ENCODE measurements at places on chromosomes 2 and 18.

GRCh38 chr2:168626647-168627046 lies 170.6 kb downstream of the CERS6 start:
- DNase-seq: no peak

GRCh38 chr2:9108210-9108967 lies 98.2 kb upstream of the ASAP2 start:
- DNase-seq: no peak

- no peak for DNase-seq
Measured at GRCh38 chr2:37558623-37559022, 112.8 kb downstream of the CDC42EP3 start.

GRCh38 chr18:8654503-8655451 lies 45.5 kb downstream of the RAB12 start:
- no peak for DNase-seq

- DNase-seq: no peak
Measured at GRCh38 chr2:2321200-2321540, 9.9 kb downstream of the MYT1L start.

Data from stimulated activated CD8-positive, alpha-beta memory T cell treated with anti-CD3 and anti-CD28 coated beads, Interleukin-2, amount 100 ng/mL, for 48 hours (primary cell).